ENCODE measurements at places on chromosomes 11 and 22.

GRCh38 chr11:96263238-96263763 lies 79.7 kb downstream of the MAML2 start:
- DNase-seq: no peak

DNA sequence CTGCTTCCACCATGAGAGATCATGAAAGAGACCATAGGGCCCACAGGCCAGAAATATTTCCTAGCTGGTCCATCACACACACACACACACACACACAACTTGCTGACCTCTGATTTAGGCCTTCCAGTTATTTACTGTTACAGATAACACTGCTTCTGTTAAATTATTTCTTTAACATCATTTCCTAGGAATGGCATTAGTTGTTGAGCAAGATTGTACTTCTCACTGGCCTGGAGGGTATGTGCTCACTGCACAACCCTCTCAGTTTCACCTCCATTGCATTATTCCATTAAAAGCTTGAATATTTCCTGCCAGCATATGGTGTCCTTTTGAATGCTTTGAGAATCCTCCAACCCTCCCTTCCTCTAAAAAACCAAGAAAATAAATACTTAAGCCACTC lies 104.4 kb downstream of the MICAL2 start:
- no peak for DNase-seq

DNA sequence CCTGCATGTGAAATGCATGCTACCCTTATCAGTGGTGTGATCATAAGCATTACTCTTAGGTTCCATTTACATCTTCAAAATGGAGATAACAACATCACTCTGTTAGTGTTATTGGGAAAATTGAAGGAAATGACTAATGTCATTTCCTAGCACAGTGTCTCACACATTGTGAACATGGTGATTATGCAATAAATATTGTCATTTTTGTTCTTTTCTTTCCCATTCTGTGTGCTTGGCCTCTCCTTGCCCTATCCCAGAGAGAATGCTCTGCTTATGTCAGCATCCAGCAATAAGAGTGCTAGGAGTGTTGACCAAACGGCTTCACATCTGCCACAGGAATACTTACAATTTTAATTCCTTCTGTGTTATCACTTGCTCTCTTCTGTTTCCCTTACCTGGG lies 1024.1 kb upstream of the CCDC90B start:
- no peak for DNase-seq

DNA sequence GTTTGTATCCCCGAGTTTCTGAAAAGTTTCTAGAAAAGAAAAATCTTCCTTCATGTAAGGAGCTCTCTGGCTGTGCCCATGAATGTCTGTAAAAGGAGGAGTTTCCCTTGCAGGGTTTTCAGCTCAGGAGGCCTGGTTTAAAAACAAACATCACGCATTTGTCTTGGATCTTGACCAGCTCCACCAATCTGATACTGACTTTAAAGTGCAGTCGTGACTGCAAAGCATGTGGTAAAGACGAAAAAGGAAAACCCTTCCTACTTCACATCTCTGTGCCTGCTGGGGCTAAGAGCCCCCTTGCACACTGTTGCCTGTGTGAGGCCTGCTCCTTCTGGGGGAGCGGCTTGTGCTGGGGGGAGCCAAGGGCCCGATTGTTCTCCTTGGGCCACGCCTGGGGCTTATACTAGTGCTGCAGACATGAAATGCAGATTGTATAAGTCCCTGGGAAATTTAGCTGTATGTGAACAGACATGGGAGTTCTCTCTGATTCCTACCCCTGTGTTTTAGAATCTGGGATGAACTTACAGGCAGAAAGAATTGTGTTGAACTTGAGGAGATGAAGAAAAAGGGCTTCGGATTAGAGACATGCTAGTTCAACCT lies 62.1 kb downstream of the ADAMTS15 start:
- DNase-seq: no peak

GRCh38 chr11:104967534-104968354 lies 630 bp downstream of the CASP4 start:
- peak; percentile 8 for DNase-seq

- no peak for DNase-seq
These were observed 28.5 kb upstream of the BAIAP2L2 start for GRCh38 chr22:38138961-38139360.

DNA sequence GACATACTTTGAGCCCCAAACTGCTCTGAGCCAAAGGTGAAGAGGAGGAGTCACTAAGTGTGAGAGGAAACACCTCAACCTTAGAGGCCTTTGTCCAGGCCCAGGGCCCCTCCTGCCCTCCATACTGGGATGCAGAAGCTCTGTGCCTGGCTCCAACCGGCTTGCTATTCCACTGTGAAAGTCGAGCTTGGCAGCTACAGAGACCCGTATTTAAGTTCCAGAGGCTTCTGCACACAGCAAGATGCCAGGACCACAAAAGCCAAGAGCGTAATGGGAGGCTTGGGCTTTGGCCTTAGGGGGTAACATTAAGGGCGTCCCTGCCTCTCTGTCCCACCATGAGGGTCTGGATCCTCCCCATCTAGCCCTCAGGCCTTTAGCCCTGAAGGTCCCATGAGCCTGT lies 31.9 kb downstream of the DSCAML1 start:
- DNase-seq: no peak

DNA sequence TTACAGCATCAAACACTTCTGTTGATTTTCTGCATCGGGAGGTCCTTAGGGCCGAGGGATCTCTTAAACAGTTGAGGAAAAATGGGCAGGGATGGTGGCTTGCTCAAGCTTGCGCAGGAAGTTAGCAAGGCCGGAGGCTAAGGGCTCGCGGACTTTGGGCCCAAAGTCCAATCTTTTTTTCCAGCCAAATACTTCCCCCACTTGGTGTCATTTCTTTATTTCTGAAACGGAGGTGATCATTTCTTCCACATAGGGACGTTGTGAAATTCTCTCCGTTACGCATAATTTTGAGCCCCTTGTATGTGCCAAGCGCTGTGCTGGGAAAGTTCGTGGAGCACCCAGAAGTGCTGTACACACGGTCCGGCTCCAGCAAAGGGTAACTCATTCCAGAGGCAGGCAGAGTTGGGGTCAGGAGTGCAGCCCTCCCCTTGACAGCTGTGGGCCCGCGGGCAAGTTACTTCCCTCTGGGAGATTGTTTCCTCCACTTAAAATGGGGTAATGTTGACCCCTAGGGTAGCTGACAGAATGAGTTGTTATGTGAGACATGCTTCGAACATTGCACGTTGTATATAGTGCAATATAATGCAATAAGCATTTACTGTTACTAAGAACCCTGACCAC lies 809 bp downstream of the MIEF1 start:
- no peak for DNase-seq

DNA sequence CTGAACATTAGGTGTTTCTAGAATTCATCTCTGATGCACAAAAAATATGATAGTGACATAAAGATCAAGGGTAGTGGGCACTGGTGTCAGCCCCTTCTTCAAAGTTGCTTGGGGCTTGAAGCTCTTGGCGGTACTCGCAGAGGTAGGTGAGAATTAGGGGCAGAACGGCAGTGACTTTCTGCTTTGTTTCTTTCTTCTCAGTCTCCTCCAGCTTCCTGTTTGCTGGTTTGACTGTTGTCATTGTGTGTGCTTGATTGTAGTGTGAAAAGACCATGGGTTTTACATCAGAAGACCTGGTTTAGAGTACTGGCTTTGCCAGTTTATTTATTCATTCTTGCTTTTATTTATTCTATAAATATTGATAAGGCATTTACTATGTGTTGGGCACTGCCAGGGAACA lies 156.7 kb upstream of the PLET1 start:
- DNase-seq: no peak

GRCh38 chr11:96215110-96215782 lies 127.7 kb downstream of the MAML2 start:
- peak; percentile 30 for DNase-seq

GRCh38 chr11:85854212-85854556 lies 999 bp upstream of the CCDC83 start:
- no peak for DNase-seq

- DNase-seq: peak; percentile 1
These were observed 606.8 kb downstream of the NTM start for GRCh38 chr11:131977231-131977630.

DNA sequence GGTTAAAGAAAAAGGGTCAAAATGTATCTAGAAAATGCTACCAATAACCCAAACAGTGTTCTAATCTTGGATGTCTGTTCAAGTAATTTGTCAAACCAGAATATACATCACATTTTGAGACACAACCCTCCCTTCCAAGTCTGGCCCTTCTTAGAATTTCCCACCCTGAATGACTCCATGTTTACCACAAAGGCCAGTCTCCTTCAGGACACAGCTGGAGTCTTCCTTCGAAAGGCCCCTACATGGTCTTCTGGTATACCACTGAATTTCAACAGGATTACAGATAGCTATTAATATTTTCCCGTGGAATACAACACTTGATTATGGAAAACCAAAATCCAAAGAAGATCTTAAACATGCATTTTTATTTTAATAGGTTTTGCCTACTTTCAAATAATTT lies 10.2 kb downstream of the CCDC34 start:
- DNase-seq: no peak

DNA sequence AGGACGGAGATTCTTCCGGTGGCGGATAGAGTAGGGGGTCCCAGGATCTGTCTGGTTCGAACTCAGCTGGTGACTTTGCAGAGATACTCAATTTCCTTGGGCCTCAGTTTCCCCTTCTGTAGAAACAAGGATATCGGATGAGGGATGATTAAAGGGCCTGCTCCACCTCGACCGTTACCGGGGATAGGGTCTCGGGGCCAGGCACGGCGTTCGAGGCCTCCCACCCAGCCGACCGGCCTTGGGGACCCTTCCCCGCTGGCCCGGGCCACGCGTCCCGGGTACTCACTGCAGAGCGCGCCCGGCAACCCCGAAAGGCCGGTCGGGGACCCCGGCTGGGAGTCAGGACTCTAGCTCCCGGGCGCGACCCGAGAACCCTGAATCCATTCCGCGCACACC lies 321 bp downstream of the RHBDD3 start:
- no peak for DNase-seq

DNA sequence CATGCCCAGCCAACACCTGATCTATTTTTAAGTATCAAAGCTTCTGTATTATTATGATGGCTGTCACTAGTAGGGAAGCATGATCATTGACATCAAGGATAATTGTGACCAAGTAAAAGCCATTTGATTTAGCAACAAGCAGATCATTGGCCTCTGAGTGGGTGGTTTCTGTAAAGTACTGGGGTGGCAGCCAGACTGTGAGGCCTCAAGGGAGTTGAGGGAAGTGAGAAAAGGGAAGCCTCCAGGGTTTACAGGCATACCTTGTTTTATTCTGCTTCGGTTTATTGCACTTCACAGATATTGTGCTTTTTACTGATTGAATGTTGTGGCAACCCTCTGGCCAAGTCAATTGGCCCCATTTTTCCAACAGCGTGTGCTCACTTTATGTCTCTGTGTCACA lies 60.1 kb downstream of the PRR5L start:
- no peak for DNase-seq

DNA sequence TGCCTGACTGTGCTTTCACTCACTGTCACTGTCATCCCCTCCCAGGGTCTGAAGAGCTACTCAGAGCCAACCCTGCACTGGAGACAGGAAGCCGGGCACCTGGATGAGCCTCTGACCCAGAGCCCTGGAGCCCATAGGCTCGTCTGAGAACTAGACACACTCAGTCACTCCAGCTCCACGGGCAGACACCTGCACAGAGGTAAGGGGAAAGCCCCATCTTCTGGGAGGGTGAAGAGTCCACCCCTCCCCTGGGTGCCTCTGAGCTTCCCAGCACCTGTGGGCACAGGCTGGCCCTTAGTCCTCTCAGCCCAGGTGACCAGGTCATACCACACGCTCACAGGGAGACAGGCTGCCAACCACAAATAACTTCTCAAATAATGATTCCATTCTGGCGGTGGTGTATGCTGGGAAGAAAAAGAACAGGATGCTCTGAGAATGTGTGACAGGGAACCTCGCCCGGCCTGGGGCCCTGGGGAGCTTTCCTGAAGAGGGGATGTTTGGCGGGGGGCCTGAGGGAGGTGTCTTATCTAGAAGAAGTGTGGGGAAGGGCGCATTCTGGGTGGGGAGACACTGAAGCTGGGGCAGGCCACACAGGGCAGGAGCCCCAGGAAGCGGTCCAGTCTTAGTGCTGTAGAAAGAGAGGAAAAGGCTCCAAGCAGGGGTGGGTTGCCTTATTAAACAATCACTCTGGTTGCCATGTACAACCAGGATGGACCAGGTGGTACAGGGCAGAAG lies 5.3 kb downstream of the CCDC157 start:
- DNase-seq: no peak

GRCh38 chr11:132770829-132771530 lies 761.3 kb downstream of the OPCML start:
- no peak for DNase-seq

GRCh38 chr11:63680834-63681320 lies 423 bp upstream of the RTN3 start:
- DNase-seq: peak; percentile 32

- DNase-seq: no peak
These were observed 12.1 kb downstream of the DCUN1D5 start for GRCh38 chr11:103079833-103080232.

GRCh38 chr11:86535773-86536172 lies 136.6 kb downstream of the ME3 start:
- no peak for DNase-seq

- DNase-seq: no peak
These were observed 134.6 kb downstream of the RRAS2 start for GRCh38 chr11:14224395-14224794.

- no peak for DNase-seq
These were observed 1.1 kb upstream of the GPR83 start for GRCh38 chr11:94402355-94402754.

DNA sequence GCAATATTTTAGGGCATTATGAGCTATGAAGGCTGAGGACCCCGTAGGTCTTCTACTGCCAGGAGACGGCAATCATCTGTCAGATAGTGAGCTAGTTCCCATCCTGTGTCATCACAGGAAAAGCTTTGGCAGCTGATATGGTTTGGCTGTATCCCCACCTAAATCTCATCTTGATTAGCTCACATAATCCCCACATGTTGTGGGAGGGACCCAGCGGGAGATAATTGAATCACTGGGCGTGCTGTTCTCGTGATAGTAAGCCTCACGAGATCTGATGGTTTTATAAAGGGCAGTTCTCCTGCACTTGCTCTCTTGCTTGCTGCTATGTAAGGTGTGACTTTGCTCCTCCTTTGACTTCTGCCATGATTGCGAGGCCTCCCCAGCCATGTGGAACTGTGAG lies 18.1 kb downstream of the CSRP3 start:
- no peak for DNase-seq

DNA sequence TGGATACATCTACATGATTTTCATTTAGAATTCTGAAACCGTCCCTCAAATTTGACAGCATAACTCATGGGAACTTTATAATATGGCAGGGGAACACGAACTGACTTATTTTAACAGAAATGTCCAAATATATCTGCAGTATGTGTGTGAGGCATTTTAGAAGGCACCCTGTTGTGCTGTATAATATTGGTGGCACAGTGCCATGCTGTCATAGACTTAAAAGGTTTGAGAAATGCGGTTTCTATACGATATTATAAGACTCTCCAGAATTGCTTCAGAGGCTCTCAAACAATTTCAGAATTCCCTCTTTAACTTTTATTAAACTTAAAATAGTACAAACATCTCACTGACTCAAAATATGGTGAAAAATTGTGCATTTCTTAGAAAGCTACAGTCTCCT lies 181.6 kb downstream of the MSANTD4 start:
- DNase-seq: no peak
